ENCODE measurements at places on chromosomes 11 and 22. TPM values are rescaled to one million over a fixed set of nuclear protein-coding genes. Genes with fewer than 3 reads are reported as not detected.

- no peak for DNase-seq
These were observed 14.9 kb downstream of the TMEM258 start for GRCh38 chr11:61777234-61778090.

DNA sequence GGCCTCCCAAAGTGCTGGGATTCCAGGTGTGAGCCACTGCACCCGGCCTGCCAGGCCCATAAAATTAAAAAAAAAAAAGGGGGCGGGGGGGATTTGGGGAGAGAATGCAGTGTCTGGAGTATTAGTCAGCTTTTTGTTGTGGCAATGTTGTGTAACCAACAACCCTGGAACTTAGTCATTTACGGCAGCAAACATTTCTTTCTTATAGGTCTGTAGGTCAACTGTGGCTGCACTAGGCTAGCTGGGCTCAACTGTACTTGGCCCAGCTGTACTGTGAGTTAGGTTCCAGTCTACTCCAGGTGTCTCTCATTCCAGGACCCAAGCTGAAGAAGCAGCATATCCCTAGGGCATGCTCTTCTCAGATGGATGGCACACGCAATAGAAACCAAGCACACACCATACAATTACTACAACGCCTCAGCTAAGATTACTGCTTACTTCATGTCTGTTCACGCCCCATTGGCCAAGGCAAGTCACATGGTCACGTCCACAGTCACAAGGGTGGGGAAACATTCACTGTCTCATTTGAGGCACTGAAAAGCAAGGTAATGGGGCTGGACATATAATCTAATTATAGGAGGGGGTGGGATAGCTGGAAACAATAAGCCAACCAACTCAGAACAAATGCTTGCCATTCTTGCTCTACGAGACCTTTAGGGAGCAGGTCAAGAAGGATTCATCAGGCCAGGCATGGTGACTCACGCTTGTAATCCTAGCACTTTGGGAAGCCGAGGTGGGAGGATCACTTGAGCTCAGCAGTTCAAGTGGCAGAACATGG lies 10.4 kb upstream of the SPINDOC start:
- DNase-seq: no peak

DNA sequence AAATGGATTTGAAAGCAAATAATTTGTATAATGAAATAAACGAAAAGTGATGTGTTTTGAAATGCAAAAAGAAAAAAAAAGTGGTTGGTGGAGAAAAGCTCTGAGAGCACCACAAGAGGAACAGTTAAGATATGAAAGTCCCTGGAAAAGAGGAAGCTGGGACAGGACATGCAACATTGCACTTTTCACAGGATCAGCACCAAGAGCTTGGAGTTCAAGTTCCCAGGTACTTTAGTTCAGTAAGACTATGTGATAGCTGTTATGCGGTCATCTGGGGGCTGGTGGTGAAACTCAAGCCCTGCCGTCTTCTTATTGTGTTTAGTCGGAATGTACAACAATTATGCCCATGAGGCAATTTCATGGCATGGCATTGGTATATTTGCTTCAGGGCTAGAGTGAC lies 17.1 kb upstream of the MS4A4A start:
- DNase-seq: no peak

DNA sequence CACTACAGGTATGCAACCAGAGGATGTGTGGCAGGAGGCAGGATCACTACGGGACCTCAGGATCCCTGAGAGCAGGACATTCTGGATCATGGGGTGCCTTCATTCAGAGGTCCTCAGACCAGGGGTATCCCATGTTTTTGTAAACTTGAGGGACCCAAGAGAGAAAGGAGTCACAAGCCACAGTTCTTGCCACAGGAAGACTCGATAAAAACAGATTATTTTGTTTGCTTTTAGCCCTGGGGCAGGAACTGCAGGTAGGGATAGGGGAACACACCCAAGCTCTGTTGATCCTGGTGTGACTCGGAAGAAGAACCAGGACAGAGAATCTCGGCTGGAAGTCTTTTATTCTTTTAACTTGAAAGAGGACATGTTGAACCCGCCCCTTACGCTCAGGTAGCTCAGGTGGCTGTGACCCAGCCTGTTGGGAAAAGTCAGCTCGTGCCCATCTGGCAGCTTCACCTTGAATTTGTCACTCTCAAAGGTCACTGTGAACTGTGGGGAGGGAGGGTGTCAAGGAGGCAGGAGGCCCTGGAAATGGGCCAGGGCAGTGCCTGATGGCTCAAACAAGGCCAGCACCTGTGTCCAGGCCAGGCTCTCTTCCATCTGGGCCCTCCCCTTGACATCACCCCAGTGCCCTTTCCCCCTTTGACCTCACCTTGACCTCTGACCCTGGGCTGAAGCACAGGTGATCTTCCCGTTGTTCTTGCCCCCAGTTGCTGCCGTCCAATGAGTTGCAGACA lies 9.8 kb downstream of the LGALS2 start:
- DNase-seq: peak; percentile 78

DNA sequence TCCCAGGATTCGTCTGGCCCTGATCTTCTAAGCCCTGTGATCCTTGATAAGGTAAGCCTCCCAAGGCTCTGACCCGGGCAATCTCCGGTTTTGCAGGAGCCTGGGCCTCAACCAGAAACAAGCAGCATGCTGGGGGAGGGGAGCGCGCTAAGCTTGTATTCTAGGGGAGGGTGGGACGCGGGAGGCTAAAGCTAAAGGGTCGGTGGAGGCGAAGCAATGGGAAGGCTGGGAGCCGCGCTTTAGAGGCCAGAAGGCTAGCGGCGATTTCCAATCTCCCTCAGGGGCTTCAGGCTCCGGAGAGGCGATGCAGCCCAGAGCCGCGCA lies 753 bp downstream of the PTPN5 start:
- DNase-seq: no peak

- DNase-seq: no peak
These were observed 209.9 kb downstream of the LARGE1 start for GRCh38 chr22:33710326-33710725.

DNA sequence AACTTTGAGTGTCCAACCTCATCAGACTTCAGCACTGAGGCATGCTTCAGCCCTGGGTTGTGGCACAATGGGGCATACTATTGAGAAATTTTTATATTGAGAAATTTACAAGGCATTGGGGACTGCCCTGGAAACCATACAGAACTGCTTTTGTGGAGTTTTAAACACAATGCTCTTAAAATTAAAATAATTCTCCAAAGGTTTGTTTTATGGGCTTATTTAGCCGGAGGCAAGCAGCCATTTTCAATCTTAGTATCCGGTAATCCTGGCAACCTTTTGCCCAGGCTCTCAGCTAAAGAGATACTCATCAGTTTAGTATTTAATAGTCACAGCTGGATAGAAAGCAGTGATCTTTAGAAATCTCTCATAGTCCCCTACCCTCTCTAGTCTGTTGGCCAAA lies 3.1 kb upstream of the EXPH5 start:
- no peak for DNase-seq

The DRICH1 gene
- total RNA-seq: 0.96 TPM

GRCh38 chr11:102655547-102655946 lies 30.4 kb upstream of the MMP20 start:
- DNase-seq: no peak

- no peak for DNase-seq
These were observed 33.1 kb downstream of the EIF3F start for GRCh38 chr11:8020244-8020597.

The OR51Q1 gene
- total RNA-seq: not detected

- no peak for DNase-seq
These were observed 4.8 kb upstream of the C11orf97 start for GRCh38 chr11:94507485-94507884.

DNA sequence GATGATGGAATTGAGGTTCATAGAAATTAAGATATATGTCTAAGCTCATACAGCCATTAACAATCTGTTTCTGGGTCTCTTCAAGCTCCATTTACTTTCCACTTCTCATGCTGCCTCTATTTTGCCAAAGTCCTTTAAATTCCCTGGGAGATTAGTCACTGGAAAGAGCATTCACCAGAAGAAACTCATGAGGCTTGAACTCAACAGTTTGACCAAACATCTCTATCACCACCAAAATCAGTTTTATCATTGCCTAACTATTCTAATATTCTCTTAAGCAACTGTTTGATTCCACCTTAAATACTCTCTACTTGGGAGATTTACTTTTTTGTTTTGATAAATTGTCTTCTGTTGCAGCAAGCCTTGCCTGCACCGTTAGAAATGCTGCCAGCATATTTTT lies 881.3 kb downstream of the KCNA4 start:
- no peak for DNase-seq

DNA sequence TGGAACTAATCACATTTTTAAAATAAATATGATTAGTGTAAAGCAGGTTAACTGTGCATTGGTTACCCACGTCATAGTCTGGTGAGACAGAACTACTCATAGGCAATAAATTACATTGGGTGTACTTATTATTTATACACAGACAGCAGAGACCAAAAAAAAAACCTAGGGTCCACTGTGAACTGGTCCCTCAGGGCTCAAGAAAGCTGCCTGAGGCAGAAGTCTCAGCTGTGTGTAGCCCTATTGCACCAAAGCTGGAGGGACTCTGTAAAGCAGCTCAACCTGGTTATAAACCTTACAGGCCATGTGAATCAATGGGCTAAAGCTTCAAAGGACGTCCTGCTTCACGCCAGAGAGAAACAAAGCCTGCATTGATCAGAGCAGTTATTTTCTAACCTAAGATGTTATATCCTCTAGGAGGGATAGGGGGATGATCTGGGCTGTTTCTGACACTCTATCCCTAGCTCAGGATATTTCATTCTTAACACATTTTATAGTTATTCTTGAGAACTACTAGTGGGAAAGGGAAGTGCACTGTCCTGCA lies 432.2 kb upstream of the ANO3 start:
- DNase-seq: no peak

Measured in upper lobe of right lung (tissue), 1 donor.